Fibroblast of upper back skin (primary cell): ENCODE measurements at places on chromosomes 2 and 18.

- no peak for DNase-seq
Measured at GRCh38 chr2:183610724-183611123, 486.5 kb downstream of the NUP35 start.

- DNase-seq, result no peak
Measured at GRCh38 chr18:51953521-51953920, 386.5 kb upstream of the DCC start.

DNA sequence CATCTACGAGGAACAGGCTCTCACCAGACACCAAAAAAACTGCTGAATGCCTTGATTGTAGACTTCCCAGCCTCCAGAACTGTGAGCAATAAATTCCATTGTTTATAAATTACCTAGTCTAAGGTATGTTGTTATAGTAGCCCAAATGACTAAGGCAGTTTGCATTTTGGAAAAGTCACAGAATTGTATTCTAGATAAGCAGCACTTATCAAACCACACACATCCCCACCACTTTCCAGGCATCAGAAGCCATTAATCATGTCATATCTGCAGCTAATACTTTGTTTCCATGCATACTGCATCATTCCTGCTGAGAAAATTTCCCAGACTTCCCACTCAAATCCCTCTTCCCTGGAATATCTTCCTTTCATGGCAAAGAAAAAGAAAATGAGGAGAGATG, 187.2 kb downstream of the INO80D start:
- DNase-seq, result no peak

DNA sequence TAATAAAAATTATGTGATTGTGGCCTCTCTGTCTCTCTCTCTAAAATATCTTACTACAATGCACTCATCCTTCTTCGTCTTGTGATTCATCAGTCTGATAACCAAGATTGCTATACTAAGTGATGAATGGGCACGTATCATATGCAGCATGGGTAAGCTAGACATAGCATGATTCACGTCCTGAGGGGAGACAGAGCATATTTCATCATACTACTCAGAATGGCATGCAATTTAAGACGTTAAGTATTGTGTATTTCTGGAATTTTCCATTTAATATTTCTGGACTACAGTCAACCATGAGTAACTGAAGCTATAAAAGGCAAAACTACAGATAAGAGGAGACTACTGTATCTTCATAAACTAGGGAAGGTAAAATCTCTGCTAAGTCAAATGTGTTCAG, 97.0 kb upstream of the CD226 start:
- DNase-seq, result peak; percentile 99

- peak; percentile 77 for DNase-seq
Measured at GRCh38 chr2:182504903-182505302, 78.1 kb upstream of the PDE1A start.

- no peak for DNase-seq
Measured at GRCh38 chr2:2033691-2034090, 289.4 kb upstream of the PXDN start.

- peak; percentile 9 for DNase-seq
Measured at GRCh38 chr2:36797324-36798070, 101.0 kb downstream of the VIT start.

- peak; percentile 52 for DNase-seq
Measured at GRCh38 chr2:225737556-225737955, 338.0 kb downstream of the NYAP2 start.

- peak; percentile 24 for DNase-seq
Measured at GRCh38 chr2:201450954-201451291, 335 bp downstream of the TRAK2 start.

DNA sequence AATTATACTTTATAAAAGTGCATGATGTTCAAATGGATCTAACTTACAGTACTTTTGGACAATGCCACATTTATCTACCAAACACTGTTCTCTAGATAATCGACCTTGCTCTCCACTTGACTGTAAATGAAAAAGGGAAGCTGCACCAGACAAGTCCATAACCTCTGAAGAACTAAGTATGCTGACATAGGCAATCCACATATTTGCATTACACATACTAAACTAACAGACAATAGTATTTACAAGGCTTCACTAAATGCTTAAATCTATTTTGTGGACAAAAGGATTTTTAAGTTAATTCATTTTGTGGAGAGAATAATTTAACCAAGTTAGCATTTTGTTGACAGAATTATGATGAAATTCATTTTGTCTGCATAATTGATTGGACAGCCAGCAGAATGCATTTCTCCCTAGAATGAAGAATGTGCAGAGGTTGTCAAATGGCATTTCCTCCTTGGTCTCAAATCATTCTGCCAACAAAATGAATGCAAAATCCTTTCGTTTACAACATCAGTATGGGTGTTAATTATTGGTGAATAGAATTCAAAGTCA, 520.9 kb downstream of the CPS1 start:
- no peak for DNase-seq

GRCh38 chr2:47070920-47071824, 83.9 kb downstream of the STPG4 start:
- peak; percentile 94 for DNase-seq

DNA sequence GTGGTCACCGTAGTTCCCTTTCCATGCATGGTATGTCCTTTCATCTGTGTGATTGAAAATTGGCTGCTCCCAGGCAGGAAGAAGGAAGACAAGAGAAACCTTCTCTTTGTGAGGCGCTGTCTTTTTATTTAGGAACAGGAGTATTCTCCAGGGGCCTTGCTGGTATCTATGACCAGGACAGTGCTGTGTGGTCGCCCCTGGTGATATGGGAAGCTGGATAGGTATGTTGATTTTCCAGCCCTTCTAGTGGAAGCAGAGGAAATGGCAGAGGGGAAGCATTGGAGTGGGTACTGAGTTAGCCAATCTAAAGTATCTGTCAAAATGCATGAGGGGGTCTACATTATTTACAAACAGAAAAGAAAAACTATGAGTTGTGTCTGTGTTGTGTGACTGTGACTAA, 226.6 kb downstream of the MTX2 start:
- DNase-seq, result no peak

- DNase-seq, result no peak
Measured at GRCh38 chr2:30355306-30355705, 91.7 kb upstream of the LCLAT1 start.

DNA sequence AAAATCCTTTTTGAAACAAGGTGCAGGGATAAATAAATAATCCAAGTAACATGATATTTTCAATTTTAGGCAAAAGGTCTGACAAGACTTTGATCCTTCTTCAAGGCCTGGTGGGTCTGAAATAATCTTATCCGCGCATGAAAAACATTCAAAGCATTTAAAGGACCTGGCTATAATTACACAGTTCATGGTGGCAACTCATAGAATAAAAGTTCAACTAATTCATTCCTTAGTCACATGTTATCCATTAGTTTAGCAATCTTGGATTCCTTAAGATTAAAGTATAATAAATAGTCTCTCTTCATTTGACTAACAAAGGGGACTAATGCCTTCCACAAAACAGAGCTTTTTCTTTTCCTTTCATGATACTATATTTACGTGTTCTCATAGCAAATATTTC, 21.0 kb upstream of the SLC38A11 start:
- peak; percentile 65 for DNase-seq

- DNase-seq, result peak; percentile 34
Measured at GRCh38 chr2:200226451-200227426, 79.8 kb upstream of the SPATS2L start.

DNA sequence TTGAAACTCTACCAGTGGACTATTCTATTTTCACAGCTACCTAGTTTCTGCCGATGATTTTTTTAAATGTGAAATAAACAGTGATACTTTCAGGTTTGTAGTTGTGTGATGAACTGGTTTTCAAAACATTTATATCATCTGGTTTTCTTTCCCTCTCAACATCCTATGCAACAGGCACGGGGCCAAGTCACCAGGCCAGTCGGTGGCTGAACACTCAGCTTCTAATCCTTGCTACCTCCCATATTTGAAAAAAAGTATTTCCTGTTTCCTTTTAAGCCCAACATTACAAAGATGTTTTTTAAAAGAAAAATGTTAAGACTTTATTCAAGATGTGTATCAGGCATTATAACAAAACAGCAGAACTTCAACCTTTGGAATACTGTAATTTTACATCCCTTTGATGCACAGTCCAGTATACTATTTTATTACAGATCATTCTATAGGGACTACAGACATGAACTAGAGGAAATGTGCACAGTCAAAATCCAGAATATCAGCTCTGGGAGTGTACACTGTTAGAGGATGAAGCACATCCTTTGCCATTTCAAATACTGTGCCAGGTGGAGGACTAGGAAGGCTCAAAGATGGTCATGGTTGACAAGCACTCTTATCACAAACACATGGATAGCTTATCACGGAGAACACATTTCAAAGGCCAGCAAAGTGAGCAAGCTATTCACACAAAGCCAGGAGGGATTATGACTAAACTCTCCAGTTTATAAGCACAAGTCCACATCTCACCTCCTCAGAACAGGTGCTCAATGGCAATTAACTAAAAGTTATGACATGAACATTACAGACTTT, 14.6 kb downstream of the MRPL35 start:
- no peak for DNase-seq

DNA sequence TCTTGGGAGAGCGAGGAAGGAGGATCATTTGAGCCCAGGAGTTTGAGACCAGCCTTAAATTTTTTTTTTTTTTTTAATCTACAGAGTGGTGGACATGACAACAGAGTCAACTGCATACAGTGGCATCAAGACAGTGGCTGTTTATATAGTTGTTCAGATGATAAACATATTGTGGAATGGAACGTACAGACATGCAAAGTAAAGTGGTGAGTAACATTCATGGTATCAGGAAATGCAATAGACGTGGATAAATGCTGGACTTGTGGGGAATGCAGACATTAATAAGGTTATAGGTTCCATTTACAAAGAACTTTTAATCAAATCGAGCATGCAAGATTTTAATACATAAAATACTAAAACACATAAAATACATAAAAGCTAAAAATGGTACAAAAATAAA, 11.9 kb downstream of the WDR43 start:
- no peak for DNase-seq

GRCh38 chr2:100692381-100692780, 127.6 kb upstream of the NPAS2 start:
- DNase-seq, result no peak

- peak; percentile 21 for DNase-seq
Measured at GRCh38 chr2:57370882-57371585, 675.6 kb upstream of the VRK2 start.

DNA sequence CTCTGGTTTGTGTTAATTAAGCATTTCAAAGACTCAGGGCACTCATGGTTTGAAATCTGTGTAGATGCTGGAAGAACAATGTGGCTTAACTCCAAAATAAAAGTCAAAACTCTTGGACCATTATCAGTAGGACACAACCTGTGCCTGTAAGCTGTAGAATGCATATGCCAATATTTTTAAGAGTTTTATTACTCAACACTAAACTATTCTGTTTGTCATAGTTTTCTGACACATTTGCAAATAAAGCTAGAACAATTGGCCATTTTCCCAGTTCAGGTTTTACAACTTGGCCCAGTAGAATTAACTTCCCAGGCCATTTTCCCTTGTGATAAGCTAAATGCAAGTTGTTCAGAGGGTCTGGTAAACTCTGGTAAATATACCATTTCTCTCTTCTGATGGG, 713.1 kb downstream of the CBLN2 start:
- DNase-seq, result peak; percentile 4

- peak; percentile 57 for DNase-seq
Measured at GRCh38 chr18:48022531-48023329, 92.3 kb upstream of the SMAD2 start.

DNA sequence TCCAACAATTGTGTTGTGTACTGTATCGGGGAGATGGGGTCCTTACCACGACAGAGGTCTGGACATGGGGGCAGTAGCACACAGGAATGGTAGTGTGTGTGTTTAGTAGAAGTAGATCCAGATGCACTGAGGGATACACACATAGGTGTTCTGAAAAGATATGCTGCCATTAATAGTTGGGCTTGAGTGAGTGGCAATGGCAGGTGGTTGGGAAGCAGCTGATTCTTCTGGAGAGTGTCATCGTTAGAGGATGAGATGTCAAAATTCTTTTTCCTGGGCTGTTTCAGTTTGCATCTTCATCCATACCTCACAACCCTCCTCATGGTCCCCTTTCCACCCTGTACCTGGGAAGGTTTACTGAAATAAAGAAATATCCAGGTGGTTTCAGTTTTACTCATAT, 66.6 kb downstream of the UGGT1 start:
- DNase-seq, result no peak
